ENCODE measurements at places on chromosomes 1 and 21.

GRCh38 chr1:3654549-3655281, 2.4 kb downstream of the TP73 start:
- H3K4me3 ChIP-seq = no peak overlapping the region
- peaks cover 55% of the 10 kb centered on the region for H3K27me3 ChIP-seq

- peaks cover 3% of the 10 kb centered on the region for H3K4me1 ChIP-seq
- peak overlapping the region; percentile 21 for H3K27ac ChIP-seq
- no peak overlapping the region for H3K4me3 ChIP-seq
- no peak for DNase-seq
- no peaks in the 10 kb centered on the region for H3K36me3 ChIP-seq
These were observed 162.9 kb upstream of the RAB4A start for GRCh38 chr1:229107972-229108371.

DNA sequence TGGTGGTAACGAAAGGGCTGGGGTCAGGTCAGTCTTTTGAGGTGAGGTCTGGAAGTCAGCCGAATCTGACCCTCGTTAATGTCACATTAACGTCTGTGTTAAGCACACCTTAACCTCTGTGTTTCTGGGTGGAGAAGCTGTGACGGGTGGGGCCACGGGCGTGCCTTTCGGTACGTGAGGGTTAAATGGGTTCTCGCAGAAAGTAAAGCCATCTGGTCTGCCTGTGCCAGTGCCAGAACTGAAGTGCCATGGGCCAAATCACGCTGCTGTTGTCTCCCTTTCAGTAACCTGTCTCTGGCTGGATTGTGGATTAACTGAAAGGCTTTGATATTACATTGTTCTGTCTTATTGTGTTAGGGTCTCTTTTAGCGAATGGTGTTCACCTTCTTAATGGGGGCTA, 14.4 kb downstream of the URB2 start:
- no peak for DNase-seq
- H3K4me1 ChIP-seq = peaks cover 6% of the 10 kb centered on the region
- no peaks in the 10 kb centered on the region for H3K27me3 ChIP-seq
- H3K4me3 ChIP-seq = no peak overlapping the region
- H3K27ac ChIP-seq = no peak overlapping the region
- peaks cover 33% of the 10 kb centered on the region for H3K36me3 ChIP-seq

GRCh38 chr1:225660544-225660946, 7.6 kb upstream of the ENAH start:
- no peak for DNase-seq
- H3K27ac ChIP-seq = no peak overlapping the region
- no peak overlapping the region for H3K4me3 ChIP-seq
- no peaks in the 10 kb centered on the region for H3K36me3 ChIP-seq
- H3K27me3 ChIP-seq = peaks cover 13% of the 10 kb centered on the region

- no peak overlapping the region for H3K27ac ChIP-seq
- no peaks in the 10 kb centered on the region for H3K36me3 ChIP-seq
- H3K4me3 ChIP-seq = no peak overlapping the region
- no peak for DNase-seq
- no peaks in the 10 kb centered on the region for H3K4me1 ChIP-seq
- peaks cover 1% of the 10 kb centered on the region for H3K27me3 ChIP-seq
These were observed 12.3 kb downstream of the KAZN start for GRCh38 chr1:14610761-14611160.

DNA sequence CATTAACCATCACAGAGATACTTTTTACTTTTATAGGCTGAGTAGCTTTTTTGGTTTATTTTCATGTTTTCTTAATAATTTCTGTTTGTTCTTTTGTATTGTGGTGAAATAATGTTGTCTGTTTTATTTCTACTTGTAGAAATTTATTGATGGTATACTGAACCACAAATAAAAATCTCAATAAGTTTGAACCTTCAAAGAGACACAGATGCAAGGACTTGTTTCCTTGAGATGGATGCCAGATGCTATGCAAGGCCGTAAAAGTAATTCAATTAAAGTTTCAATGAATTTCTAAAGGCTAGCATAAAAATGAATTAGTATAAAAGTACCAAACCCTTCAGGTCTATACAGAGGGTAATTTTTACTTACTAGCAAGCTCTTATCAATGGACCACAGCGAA, 873.5 kb downstream of the TTLL7 start:
- no peak overlapping the region for H3K27ac ChIP-seq
- no peaks in the 10 kb centered on the region for H3K4me1 ChIP-seq
- no peaks in the 10 kb centered on the region for H3K27me3 ChIP-seq
- no peak overlapping the region for H3K4me3 ChIP-seq

Measured in activated CD4-positive, alpha-beta T cell treated with anti-CD3 and anti-CD28 coated beads, Interleukin-2, amount 10 ng/mL, durations not matched to agents 7 days and 5 days (primary cell).